ENCODE measurements at places on chromosomes 2 and 18.
A peak's percentile ranks its signal among the peaks of the same experiment; 100 is the strongest.

DNA sequence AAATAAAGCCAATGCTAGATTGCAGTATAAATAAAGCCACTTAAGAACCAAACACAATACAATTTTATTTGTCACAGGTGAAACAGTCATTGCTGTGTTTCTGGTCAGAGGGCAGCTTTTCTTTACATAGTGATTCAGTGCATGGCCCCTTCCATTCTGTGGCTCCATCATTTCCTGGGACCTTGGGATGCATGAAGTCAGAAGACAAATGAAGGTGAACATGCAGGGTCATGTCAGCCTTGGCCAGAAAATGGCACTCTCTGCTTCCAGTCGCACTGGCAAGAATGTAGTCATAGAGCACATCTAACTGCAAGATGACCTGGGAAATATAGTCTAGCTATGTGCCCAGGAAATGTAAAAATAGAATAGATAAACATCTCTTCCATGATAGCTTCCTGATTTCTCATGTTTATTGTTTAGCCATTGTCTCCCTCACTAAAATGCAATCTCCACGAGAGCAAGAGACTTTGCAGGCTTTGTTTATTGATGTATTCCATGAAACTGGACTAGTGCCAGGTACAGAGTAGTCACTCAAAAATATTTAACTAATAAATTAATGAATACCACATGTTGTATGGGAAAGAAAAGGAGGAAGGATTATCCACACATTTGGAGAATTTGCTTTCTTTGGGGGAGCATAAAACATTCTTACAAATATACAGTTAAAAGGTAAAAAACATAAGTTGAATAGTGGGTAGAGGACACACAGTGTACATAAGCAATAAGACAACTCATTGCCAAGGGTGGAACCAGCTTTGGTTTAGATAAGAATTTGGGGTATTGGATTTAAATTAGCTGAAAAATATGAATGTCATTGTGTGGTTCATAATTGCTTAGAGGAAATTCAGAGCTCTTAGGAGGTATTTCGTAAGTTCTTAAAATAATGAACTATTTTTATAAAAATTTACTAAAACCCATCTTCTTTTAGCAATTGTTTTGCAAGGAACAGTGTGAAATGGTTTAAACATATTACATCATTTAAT is 343.8 kb downstream of the PID1 start:
- peak; percentile 93 for DNase-seq

- DNase-seq: no peak
These were observed 185.7 kb upstream of the KLHL29 start for GRCh38 chr2:23199115-23199918.

GRCh38 chr18:78676622-78677482 is 302.8 kb upstream of the SALL3 start:
- DNase-seq: no peak

DNA sequence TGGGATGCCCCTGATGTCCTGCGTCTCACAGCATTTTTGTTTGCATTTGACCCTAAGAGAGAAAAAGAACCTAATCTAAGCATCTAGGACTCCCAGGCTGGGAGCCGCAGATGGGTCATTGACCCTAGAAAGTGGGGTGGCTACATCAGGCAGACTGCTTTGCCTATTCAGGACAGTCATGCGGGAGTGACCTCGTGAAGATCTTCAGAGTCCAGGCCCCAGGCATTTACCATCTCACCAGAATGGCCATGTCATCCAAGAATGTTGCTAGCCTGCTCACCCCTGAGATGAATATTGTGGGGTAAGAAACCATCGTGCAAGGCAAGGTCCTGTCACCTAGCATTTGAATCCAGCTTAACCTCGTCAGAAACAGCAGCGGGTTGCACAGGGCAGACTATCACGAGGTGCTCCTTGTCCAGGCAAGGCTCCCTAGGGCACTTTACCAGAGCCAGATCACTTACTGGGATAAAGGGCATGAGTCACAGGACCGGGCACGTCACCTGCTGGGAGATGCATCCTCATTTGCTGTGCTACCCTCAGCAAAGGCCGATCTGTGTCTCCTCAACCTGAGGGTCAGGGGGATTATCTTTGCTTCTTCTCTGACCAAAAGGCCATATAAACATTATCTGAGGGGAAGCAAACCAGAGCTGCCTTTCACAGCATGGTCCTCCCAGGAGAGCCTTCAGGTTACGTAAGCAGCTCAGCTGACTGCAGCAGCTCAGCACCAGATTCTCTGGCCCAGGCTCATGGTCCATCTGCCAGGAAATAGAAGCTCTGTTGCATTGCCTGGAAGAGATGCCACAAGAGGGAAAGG is 162.3 kb downstream of the ACKR3 start:
- DNase-seq: no peak

DNA sequence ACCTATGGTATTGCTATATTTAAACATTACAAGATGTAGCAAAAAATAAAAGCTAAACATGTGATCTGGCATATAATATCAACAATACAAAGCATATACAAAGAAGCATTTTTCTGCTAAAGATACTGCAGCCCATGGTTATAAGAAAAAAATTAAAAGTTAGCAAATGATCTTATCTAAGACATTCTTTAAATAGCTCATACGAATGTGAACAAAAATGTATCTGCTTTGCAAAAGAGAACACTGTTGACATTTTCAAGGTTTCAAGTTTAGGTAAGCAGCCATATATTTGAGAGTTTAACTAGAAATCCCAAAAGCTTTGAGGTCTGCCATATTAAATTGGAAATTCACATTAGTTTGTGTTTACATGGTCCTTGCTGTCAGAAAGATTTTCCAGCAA is 301.0 kb upstream of the SLC39A10 start:
- no peak for DNase-seq

DNA sequence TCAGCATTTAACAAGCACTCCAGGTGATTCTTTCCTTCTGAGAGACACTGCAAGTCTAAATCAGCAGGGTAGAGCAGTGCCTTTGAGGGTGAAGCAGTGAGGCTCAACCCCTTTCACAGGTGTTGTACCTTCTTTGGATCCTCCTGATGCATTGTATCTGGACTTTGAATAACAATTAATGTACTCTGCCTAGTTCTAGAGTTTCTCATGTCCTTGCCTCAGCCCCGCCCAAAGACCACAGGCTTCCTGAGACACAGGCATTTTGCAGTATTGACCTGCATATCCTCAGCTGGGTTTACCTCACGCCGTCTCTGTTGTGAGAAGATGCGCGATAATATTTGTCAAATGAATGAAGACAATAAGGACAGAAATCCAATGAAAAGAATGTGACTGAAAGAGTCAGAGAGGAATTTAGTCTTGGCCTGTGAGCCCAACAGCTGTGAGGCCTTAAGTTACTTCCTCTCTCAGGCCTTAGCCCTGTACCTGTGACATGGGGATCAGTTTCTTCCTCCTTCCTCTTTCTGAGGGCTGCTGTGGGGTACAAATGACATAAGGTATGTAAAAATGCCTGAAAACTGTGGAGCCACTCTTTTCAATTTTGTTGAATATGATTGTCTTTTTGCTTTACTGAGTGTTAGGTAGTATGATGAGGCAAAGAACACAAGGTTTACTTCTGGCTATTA is 43.7 kb downstream of the WIPF1 start:
- DNase-seq: no peak

DNA sequence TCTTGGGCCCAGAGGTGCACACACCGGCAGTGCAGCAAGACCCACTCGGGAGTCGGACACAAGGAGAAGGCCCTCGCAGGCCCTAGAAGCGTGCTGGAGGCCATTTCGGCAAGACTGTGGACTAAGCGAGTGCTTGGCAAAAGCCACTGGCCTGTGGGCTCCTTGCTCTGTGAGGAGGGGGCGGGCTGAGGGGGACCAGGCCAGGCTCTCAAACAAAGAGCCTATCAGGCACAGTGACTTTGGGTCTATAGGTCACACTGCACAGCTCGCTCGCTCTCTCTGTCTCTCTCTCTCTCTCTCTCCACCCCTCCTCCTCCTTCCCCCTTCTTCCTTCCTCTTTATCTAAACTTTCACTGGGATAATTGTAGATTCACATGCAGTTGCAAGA is 23.6 kb upstream of the ZCCHC2 start:
- no peak for DNase-seq

DNA sequence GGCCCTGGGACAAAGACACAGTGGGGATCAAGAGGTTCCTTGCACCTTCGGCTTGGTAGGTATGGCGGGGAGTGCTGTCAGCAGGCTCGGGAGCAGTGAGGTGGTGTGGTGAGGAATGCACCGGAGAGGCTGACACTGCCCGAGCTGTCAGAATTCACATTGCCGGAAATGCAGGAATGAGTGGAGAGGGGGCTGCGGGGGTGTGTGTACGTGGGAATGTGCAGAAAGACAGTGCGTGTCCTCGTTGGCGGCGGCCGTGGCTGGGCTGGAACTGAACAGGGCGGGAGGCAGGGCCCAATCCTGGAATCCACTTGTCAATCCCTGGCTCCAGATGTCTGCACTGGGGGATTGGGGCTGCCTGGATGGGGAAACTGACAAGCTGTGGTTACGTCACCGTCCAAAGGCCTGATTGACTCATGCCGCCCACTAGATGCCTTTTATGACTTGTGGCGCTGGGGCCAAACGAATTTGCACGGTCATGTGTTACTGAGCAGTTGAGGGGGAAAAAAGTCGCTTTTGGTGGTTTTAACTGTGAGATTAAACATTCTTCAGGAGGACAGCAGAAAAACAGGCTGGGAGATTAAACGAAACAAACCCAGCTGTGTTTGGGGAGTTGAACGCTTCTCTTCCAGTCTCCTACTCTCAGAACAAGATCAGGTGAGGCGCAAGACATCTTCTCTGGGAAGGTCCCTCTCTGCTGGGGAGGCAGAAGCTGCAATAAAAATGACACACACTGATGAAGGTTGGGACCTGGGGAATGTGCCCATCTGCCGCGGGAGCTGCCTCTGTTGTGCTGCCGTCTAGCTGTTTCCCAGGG is 189.4 kb upstream of the GLI2 start:
- peak; percentile 56 for DNase-seq

DNA sequence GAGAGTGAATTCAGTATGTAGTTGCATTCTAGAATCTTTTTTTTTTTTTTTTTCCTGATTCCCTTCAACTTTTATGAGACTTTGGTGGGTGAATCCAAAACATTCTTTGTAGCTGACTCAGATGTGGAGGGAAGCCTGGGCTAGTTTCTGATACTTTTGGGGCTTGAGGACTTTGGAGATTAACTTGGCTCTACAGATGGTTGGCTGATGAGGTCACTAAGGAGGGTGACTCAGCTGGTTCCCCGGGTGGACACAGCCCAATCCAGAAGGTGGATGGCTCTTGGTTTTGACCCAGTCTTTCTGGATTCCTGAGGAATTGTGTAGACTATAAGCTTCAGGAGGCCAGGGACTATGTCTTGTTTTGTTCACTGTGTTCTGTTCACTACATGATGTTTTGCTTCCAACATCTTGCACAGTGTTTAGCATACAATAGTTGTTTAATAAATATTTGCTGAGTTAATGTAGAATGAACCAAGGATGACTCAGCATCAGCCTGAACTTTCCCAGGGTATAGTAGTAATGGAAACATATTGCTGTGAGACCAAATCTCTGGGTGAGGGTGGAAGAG is 30.5 kb downstream of the LAMA3 start:
- DNase-seq: peak; percentile 99

DNA sequence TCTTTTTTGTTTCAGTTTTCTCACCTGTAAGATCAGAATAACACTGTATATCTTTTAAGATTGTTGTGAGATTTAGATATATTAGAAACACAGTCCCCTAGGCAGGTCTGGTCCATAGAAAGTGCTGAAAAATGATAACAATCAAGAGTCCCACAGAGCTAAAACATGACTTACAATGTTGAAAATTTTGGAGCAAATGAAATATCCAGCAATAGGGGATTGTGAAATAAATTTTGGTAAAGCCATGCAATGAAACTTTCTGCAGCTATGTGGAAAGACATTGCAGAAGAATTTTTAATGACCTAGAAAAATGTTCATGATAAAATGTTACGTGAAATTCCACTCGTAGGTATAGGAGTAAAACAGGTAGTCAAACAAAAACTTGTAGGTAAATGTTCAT is 127.6 kb upstream of the SERPINE2 start:
- DNase-seq: no peak

GRCh38 chr2:198957181-198957580 is 500.6 kb downstream of the SATB2 start:
- no peak for DNase-seq

DNA sequence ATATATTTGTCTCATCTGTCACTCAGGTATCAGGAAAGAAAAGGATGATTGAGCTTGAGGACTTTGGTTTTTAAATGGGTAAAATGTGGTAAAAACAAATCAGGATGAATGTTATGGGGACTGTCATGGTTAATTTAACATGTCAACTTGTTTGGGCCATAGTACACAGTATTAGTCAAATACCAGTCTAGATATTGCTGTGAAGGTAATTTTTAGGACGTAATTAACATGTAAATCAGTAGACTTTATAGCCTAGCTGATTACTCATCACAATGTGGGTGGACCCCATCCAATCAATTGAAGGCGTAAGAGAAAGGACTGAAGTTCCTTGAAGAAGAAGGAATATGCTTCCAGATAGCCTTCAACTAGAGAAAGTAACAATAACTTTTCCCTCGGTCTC is 275.7 kb upstream of the ZNF804A start:
- DNase-seq: no peak

- no peak for DNase-seq
These were observed 90.6 kb upstream of the EFEMP1 start for GRCh38 chr2:56014046-56014730.

DNA sequence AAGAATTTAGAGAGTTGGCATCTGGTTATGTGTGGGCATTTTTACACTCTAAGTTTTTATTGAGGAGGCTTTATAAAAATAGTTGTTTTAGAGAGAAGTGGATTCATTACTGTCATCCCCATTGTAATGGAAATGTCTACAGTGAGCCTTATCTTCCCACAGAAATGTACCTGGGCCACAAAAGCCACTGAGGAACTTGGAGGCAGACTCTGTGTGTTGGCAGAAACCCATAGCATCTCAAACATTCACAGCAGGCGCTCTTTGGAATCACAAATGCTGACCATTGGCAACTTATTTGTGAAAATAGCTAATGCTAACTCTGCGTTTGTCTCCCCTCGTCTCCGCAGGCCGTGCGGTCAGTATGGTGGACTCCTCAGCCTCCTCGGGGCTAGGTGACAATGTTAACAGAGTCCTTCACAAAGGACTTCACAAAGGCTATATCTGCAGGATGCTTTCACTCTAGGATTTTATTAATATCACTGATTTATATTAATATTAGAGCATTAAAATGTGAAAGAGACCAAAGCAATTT is 689.1 kb upstream of the POU3F3 start:
- DNase-seq: no peak

DNA sequence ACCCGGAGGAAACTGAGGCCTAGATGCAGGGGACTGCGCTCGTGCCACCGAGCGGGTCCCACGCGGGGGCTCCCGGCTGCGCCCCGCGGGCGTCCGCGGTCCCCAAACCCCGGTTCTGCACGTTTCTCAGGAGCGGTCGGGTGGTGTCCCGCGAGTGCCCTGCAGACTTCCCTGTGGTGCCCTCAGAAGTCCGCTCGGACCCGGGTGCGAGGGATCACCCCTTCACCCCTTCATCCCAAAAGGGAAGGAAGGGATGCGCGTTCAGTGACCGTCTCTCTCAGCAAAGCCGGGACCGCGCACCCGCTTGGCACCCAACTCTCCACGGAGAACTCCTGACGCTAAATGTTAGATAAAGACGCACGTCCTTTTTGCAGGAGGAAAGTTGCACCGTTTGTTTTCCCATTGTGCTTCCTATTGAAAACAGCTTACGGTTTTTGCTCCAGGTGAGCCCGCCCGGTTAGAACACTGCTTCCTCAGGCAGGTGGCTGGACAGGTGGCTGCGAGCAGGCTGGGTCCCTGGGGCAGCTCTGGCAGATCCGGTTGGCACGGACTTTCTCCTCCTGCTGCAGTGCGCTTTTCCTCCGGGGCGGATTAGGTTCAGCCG is 779 bp downstream of the DGKD start:
- no peak for DNase-seq

Measured in HFF-Myc (cell line).